MCF 10A (cell line): ENCODE measurements at places on chromosomes 3 and 15.

DNA sequence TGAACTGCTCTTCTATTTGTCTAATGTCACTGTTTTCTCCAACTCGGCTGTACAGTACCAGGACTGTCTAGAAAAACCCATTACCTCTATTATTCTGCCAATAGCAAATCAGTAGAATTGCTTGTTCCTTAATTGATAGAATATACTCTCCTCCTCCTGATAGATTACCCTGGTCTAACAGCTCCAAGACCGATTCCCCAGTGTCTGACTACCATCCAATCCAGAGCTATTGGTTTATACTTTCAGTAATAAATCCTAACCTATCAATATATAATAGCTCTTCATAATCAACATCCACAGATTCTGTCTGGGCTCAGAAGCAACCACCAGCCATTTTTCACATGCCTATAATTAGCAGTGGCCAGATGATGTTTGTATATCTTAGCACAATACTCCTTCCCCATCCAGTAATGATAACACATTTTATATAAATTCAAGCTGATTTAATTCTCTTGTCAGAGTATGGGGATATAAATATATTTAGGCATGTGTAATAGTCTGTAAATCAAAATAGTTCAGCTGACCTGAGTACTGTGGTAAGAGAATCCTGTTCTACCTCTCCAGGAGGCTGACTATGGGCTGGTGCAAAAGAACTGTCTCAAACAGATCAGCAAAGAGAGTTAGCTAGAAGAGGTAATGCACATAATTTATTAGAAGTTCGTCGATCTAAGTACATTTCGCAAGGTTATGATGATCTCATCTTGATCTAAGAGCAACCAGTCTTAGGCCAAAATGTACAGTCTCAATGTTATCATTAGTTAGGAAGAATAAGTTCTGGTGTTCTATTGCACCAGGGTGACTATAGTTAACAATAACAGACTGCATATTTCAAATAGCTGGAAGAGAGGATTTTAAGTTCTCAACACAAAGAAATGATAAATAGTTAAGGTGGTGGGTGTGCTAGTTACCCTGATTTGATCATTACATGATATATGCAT lies 193.4 kb downstream of the SHOX2 start:
- peak; percentile 20 for DNase-seq

- no peak for DNase-seq
Observed at GRCh38 chr3:107775974-107776373, 253.2 kb downstream of the BBX start.

- peak; percentile 91 for DNase-seq
Observed at GRCh38 chr3:61181874-61182273, 69.4 kb downstream of the FHIT start.

DNA sequence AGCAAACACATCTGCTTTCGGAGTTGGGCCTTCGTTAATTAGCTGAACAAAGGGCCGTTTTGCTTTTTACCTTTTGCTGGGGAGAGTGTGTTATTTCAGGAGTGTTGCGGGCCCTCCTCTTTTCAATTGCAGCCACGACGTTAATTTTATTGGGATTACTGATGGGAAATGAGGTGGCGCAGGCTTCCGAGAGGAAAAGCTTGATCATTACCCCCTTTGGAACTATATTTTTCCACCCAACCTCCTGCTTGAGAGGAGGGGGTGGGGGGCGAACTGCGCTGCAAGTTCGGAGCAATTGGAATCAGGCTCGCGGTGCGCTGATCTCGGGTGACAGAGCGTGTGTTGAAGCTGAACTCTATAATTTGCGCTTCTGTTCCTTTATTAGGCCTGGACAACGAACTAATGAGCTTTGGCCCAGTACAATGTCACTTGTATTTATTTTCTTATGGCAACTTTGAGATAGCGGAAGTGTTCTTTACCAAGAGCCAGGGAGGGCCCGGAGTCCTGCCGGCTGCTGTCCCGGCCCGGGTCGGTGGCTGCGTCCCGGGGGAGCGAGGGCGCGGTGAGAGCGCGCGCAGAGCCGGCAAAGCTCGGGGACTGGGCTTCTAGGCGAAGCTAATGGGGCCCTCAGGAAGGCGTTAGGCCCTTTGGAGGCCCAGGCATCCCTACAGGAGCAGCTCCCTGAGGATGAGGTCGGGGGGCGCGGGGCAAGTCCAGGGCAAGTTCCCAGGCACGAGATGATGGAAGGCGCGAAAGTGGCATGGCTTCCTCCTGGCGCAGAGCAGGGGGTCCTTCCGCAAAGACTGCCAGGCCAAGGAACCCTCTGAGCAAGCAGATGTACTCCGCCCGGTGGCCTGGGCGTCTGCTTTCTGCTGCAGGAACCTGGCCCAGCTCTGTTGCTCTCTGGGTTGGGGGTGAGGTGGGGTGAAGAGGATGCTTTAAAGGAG lies 12.9 kb downstream of the NR2F2 start:
- no peak for DNase-seq
